ENCODE measurements at places on chromosomes 12 and 14.

DNA sequence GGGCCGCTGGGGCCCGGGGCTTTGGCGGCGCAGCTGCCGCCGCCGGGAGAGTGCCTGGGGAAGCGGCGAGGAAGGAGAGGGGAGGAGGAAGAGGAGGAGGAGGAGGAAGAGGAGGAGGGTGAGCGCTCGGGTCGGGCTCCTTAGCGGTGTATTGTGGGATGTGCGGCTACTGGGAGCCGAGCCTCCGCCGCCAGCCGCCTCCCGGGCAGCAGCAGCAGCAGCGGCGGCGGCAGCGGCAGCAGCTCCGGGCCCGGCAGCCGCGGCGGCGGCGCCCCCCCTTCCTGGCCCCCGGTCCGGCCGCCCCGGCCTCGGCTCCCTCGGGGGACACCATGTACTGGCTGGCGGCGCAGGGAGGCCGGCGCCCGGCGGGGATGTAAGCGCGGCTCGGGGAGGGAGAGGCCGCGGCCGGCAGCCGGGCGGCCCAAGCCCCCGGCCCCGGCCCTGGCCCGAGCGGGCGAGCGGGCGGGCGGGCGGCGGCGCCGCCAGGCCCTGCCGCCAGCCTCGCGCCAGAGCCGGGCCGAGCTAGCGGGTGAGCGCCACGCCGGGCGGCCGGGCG lies at the start of gene SETD1B:
SETD1B (plus strand) TSS at position 149 of the 556 bp plus-strand sequence. CDS start 729 bp downstream, outside the sequence.
- DNase-seq = no peak

DNA sequence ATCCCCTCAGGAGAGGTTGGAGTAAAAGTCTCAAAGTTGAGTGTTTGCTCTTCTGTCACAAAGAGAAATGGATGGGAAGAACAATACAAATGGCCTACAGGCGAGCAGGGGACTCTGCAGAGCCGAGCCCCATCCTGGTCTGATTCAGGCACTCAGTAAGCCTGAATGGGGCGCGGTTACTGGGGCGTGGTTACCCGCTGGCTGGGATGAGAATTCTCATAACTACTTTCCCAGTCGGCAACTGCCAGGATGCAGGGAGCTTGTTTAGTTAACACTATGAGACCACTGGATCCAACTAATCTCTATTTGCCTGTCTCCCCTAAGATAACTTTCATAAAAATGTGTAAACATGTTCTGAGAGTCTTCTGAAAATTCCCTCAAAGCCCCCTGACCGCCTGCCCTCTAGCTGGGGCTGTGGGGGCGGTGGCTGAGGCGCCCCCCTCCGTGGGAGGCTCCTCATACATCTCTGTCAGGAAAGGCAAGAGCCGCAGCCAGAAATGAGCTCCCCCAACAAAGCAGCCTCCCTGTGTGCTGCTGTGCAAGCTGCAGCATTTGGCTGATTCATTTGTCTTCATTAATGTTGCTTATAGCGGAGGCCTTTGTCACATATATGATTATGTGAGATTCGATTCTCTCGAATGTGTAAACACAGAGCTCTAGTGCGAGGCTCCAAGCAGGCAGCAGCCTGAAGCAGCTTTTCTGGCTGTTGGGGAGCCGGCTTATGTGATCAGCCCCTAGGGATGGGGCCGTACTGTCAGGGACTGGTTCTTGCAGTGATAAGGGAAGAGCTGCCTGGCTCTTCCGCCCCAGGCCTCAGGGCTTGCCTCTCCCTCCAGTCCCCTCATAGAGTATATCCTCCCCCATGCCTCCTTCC lies 126.1 kb upstream of the ARHGAP5 start:
- DNase-seq = no peak

- DNase-seq = no peak
These were observed 344.8 kb upstream of the USP15 start for GRCh38 chr12:61915420-61915819.

DNA sequence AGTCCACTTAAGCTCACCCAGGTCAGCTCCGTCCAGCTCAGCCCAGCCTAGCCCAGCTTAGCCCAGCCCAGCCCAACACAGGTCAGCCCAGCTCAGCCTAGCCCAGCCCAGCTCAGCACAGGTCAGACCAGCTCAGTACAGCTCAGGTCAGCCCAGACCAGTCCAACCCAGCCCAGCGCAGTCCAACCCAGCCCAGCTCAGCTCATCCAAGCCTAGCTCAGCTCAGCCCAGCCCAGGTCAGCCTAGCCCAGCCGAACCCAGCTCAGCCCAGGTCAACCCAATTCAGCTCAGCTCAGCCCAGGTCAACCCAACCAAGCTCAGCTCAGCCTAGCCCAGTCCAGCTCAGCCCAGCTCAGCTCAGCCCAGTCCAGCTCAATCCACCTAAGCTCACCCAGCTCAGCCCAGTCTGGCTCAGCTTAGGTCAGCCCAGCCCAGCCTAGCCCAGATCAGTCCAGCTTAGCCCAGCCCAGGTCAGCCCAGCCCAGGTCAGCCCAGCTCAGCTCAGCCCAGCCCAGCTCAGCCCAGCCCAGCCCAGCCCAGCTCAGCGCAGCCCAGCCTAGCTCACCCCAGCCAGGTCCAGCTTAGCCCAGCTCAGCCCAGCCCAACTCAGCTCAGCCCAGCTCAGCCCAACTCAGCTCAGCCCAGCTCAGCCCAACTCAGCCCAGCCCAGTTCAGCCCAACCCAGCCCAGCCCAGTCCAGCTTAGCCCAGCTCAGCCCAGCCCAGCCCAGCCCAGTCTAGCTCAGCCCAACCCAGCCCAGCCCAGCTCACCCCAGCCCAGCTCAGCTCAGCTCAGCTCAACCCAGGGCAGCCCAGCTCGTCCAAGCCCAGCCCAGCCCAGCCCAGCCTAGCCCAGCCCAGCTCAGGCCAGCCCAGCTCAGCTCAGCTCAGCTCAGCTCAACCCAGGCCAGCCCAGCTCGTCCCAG lies 184.0 kb downstream of the TMEM121 start:
- no peak for DNase-seq

DNA sequence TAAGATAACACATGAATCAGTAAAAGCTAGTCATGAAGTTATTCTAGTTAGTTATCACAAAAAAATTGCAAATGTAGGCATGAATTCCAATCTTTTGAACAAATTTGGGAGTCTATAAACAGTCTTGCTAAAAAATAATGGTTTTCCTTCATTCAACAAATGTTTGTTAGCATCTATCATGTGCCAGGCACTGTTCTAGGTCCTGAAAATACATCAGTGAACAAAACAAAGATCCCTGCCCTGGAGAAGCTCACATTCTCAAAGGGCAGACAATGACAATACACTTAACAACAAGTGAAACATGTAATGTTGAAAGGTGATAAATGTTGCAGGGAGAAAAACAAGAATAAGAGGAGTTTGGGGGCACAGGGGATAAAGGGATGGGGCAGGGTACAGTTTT lies 86.9 kb downstream of the OTX2 start:
- DNase-seq = no peak

DNA sequence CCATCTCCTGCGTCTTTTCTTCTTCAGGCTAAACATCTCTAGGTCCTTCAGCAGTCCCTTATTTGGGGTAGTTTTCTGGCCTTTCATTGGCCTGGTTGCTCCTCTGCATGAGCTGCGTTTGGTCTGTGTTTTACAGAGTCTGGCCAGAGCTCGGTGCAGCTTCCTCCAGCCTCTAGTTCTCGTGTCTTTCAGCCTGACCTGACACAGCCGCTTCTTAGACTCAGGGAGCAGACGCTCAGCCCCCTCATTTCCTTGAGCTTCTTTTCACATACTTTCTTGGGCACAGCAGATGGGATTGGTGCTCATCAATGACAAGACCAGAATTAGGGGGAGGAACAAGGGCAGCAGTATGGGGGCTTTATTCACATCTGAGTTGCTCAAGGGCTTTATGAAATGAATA lies 13.6 kb upstream of the GSG1 start:
- DNase-seq = no peak

DNA sequence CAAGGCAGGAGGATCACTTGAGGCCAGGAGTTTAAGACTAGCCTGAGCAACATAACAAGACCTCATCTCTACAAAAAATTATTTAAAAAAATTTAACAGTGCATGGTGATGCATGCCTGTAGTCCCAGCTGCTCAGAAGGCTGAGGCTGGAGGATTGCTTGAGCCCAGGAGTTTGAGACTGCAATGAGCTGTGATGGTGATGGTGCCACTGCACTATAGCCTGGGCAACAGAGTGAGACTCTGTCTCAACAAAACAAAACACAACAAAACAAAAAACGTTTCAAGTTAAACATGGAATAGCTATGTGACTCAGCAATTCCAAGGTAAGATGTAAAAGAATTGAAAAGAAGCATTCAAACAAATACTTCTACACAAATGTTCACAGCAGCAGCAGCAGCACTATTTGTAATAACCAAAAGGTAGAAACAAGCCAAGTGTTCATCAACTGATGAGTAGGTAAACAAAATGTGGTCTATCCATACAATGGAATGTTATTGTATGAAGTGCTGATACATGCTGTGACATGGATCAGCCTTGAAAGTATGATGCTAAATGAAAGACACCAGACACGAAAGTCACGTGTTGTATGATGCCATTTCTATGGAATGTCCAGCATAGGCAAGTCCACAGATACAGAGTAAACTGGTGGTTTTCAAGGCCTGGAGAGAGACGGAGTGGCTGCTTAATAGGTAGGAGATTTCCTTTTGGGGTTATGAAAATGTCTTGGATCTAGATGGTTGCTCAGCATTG lies 31.4 kb downstream of the CFAP251 start:
- no peak for DNase-seq

All from stimulated activated CD4-positive, alpha-beta T cell treated with anti-CD3 and anti-CD28 coated beads, TNF-alpha, amount 100 ng/mL, for 4 hours (primary cell).